Mucosa of gallbladder (tissue), 1 donor: ENCODE measurements at places on chromosomes 3 and 15. TPM values are rescaled to one million over a fixed set of nuclear protein-coding genes. Genes with fewer than 3 reads are reported as not detected.

Gene LRRC2
- total RNA-seq = 1.9 TPM

Gene CHRFAM7A
- total RNA-seq = 1.4 TPM

Gene ARPC4
- 137 TPM for total RNA-seq

Gene FAM107A
- total RNA-seq = 6.4 TPM

DNA sequence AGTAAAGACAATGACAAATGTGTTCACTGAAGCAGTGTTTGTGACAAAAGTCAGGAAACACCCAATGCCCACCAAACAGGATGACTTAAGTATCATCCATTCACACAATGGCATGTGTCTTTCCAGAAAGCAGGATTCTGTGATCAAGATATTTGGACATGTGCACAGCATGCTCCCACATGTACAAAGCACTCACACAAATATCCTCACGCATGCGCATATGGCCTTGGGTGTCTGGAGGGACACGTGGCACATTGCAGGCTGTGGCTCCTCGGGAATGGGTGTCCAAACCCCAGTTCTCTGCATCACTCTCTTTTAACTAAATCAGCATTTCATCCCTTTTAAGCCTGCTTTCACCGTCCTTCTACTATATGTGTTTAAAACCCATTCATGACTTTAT lies 130.5 kb downstream of the KLF13 start:
- DNase-seq = no peak

DNA sequence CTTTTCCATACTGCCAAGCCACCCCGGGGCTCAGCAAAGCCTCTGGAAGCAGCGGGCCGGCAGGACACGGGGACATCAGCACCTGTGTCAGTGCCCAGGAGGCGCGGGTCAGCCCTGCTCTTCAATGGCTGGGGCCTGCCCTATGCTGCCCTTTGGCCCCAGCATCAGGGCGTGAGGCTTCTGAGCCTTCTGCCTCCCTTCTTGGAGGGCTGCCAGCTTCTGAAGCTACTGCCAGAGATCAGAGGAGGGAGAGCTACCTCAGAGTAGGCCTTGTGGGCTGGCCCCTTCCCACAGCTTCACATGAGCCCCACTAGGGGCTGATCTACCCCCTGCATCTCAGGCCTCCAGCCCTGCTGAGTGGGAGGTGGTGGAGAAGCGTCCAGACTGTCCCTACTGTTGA lies 13.0 kb upstream of the TMEM115 start:
- no peak for DNase-seq

GRCh38 chr3:58334013-58334321 lies 1.3 kb downstream of the PXK start:
- DNase-seq = no peak

DNA sequence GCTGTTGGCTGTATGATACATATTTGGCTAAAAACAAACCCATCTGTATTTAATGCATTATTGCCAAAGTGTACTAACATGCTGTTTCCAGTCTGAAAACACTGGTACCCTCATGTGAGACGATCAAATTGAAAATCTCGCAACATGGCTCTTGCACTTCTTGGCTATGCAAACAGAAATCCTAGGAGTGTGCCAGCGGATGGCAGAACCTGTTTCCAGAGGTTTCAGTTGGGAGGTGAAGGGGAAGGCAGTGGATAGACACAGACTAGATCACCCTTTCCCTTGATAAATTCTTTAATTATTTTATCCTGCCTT lies 350.3 kb downstream of the TUSC7 start:
- no peak for DNase-seq

DNA sequence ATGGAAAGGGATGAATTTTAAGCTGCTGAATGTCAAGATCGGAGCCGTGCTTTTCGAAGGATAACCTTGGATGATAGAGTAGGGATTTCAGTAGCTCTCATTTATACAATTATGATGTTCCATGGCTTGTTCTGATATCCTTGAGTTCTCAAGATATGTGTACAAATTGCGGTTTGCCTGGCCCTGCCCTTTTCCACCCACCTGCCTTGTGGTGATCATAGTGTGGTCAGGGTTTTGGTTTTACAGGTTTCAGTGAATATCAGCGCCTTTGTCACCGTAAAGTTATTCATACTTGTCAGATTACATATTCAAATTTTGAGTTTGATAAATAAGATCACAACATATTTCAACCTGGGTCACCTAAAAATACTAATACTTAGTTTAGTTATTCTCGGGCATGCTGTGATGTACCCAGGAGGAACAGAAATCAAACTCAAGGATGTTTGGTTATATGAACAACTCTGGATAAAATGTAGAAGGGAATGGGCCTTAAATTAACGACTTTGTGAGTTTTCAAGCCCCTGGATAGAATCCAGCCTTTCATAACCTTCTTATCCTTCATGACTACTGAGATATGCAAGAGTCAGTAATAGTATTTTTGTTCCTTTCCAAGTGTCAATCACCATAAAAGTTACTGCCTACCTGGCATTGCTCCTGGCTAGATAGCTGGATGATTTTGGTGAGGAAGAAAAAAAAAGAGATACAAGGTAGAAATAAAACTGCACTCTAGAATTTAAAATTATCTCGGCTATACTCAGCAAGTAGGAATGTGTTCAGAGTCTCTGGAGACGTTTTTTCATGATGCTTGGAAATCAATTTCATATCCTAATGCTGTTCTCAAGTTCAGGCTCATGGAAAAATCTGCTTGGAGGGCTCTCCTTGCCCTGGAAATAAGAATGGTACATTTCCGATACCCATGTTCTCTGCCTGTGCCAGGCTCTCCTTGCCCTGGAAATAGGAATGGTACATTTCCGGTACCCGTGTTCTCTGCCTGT lies 209.2 kb upstream of the TPRG1 start:
- no peak for DNase-seq

- no peak for DNase-seq
Observed at GRCh38 chr15:91208371-91208770, 108.3 kb downstream of the SV2B start.
